NCI-H1105 (cell line): ENCODE measurements at places on chromosomes 5 and 9.

GRCh38 chr5:147080391-147080790 is 154.4 kb upstream of the STK32A start:
- DNase-seq, result no peak

DNA sequence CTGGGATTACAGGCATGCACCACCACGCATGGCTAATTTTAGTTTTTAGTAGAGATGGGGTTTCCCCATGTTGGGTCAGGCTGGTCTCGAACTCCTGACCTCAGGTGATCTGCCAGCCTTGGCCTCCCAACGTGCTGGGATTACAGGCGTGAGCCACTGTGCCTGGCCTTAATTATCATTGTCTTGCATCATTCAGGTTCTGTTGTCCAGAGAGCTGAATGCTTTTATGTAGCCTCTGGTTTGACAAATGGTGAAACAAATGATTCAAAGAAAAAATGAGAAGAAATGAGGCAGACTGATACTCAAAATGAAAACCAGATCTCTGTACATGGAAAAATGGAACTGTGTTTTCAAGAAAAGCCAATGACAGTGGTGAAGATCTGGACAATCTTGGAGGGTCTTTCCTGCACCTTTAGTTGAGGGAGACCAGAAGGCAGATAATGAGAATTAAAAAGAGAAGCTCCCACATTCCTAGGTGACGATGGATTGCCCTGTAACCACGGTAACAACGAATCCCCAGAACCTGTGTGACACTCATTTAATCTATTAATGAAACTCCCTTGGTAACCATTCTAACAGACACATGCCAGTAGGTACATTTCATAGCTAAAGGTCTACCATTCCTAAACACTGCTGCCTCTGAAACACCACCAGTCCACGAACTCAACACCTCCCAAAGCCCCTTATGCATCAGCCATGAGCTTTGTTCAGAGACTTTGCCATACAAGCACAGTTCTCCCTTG is 1.6 kb downstream of the TEX48 start:
- no peak for DNase-seq

DNA sequence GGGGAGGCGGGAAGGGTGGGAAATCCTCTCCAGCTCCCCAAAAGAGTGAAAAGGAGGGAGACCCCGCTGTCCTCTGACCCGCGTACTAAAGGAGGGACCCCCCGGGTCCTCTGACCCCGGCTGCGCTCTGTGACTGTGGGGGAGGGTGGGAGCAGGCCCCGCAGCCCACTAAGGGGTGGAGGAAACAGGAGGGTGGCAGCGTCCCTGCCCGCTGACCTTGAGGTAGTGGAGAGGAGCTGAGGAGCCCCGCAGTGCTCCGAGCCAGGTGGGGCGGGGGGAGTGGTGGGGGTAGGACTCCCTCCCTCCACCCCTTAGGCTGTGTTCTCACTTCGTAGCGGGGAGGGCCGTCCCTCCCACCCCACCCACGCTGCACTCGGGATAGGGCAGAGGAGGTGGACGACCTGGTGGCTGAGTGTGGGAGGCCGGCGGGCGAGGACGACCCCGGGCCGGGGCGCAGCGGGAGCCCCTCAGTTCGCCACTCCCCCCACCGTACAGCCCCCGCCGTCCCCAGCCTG is 449 bp upstream of the ADCY2 start:
- no peak for DNase-seq

GRCh38 chr5:111072949-111073682 is 1.6 kb downstream of the TSLP start:
- DNase-seq, result no peak

- DNase-seq, result no peak
These were observed 17.4 kb upstream of the IL13 start for GRCh38 chr5:132640613-132641012.

- DNase-seq, result no peak
These were observed 1783.7 kb upstream of the CDH9 start for GRCh38 chr5:28822071-28822470.

DNA sequence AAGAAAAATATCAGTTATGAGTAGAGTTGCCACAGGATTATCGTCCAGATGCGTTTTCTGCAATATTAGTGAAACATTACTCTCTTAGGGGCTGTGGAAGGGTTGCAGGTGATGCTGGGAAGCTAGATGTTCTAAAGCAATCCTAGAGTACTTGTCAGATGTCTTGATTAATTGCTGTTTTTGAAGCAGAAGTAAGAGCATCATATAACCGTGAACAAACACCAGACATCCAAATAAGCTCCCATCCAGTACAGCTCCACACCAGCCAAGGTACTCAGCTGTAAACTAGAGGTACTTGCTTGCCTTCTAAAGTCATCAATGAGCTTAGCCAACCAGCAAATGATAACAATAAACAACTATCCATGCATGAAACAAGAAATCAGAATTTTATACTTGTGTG is 131.1 kb downstream of the ST8SIA4 start:
- DNase-seq, result no peak

DNA sequence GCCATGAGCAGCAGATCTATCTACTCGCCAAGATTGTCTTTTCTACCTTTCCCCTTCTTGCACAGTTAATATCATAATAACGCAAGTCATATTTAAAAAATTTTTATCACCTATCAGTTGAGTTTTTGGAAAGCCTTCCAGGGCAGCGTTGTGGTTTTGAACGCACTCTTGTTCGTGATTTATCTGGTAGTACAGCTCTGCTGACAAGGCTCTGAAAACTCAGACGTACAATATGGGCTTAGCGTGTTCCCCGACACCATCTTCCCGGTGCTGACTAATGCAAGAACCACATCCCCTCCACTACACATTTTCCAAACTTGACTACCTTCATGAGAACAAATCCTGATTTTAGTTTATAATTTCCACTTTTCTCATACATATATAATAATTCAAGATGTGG is 1.6 kb upstream of the NFIL3 start:
- no peak for DNase-seq

DNA sequence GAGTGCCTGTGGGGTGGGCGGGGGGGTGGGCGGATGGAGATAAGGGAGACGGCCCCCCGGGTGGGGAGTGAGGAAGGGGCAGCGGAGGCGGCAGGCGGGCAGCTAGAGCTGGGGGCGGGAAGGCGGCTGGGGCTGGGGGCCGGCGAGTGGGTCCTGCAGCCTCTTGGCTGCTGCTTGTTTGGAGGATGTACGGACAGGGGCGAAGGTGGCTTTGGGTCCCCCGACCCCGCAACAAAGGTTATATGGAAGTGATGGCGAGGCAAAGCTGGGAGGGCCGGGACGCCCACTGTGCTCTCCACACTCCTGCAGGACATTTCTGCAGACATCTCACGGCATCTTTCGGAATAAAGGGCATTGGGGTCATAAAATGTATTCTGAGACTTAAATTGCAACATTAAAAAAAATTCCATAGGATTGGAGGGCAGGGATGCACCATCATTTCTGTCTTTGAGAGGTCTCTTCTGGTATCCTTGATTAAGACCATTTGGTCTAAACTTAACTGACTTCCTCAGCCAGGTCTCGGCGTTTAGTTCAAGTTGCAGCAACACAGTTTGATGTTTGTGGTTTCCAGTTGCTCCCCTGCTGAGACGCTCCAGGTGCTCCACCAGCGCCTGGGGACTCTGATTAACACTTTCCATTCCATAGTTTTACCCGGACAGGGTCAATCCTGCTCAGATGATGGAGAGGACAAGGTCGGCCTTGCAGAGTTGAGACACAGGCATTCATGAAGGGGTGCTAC is 101.6 kb upstream of the SSBP2 start:
- DNase-seq, result no peak

DNA sequence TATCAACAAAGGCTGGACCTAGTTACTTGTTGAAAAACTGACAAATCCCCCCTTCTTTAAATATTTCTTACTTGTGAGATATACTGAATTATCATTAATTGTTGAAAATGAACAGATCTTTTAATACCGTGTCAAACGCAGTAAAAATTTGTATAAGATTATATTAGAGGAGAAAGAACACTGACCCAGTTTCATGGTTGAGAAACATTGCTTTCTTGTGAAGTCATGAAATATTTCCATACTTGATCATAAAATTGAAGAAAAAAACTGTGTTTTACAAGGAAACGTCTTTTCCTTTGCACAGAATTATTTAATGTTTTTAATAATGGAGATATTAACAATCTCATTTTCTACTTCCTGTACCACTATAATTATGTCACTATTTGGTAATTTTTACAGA is 45.8 kb downstream of the MOCS2 start:
- no peak for DNase-seq

DNA sequence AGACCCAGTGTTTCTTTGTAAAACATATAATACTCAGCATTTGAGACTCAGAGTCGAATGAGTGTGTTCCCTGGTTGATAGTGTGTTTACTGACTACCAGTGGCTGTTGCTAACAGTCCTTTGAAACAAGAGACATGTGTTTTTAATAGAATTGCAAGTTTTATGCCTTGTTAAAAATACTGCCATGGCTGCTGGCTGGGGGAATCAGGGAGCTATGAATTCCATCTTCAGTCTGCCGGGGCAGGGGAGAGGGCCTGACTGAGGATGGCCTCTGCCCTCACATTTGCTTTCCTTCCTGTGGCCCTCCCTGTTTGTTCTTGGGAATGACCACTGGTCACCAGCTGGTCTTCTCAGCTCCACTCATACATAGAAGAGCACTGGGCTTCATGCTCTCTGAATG is 63.8 kb downstream of the PDZD2 start:
- no peak for DNase-seq

GRCh38 chr9:30718483-30718882 is 1666.0 kb upstream of the ACO1 start:
- DNase-seq, result no peak

GRCh38 chr5:61730866-61731265 is 398.8 kb downstream of the ZSWIM6 start:
- no peak for DNase-seq

GRCh38 chr9:92661743-92662142 is 8.2 kb downstream of the IPPK start:
- DNase-seq, result no peak

DNA sequence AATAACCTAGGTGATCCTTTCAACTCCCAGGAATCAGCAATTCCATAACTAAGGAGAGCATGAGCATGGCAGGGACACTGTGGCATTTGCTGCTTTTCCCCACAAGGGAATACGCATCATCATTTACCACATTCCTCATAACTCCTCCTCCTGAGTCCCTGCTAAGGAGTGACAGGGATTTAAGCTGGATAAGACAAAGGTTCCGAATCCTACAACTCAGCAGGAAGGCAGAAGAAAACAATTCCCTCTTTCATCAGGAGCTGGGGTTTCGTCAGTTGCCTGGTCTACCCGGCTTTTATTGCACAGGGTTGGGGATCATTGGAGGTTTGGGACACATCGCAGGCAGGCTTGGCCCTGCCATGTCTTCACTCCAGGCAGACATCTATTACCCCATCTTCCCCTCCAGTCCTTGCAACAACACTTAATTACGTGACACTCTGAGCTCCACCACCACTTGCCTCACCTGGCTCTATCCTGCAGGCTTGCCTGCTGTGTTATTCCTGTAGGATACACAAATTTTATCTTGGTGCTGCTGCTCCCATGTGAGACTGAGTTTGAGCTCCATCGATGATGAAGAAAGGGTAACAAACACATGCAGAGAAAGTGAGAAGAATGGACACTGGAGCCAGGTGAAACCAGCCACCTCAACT is 563.0 kb upstream of the KLF4 start:
- DNase-seq, result no peak

DNA sequence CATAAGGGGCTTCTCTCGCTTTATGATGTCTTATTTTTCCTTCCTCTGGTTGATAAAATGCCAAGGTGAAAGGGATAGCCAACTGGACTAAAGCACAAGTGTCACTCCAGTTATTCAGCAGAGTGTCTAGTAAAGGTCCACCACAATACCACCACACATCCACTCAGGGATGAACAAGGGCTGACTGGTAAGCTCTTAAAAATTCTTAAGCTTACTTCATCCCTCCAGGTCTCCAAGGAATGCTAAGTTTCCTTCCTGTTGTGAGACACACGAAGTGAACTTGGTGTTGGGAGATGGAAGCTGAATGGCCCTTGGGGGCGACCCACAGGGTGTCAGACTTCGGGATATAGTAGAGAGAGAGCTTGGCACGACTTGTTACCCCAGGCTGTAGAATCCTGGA is 3.2 kb upstream of the HMGCS1 start:
- DNase-seq, result no peak

DNA sequence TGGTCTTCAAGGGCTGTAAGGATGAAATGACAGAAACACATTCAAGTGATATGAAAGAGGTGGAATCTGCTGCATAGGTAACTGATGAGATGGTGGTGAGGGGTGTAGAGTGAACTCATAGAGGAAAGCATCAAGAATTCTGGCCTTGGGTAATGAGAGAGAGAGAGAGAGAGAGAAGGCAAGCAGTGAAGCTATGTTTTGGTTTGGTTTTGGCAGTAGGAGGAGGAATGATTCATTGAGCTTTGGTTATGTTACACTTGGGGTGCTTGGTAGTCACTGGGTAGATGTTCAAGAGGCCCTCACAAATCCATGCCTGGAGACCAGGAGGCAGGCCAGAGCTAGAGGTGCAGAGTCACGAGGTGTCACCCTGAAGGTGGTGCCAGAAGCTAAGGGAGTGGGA is 89.5 kb downstream of the EGFLAM start:
- DNase-seq, result no peak

DNA sequence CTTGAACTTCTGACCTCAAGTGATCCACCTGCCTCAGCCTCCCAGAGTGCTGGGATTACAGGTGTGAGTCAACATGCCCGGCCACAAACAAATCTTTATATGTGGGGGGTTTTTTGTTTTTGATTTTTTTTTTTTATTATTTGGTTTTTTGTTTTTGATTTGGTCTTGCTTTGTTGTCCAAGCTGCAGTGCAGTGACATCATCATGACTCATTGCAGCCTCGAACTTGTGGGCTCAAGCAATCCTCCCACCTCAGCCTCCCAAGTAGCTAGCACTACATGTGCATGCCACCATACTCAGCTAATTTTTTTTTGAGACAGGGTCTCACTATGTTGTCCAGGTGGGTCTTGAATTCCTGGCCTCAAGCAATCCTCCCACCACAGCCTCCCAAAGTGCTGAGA is 42.4 kb downstream of the ALDH7A1 start:
- DNase-seq, result no peak

- no peak for DNase-seq
These were observed 160.3 kb downstream of the TLR4 start for GRCh38 chr9:117864385-117865057.
